ENCODE measurements at places on chromosomes 11 and 22.

DNA sequence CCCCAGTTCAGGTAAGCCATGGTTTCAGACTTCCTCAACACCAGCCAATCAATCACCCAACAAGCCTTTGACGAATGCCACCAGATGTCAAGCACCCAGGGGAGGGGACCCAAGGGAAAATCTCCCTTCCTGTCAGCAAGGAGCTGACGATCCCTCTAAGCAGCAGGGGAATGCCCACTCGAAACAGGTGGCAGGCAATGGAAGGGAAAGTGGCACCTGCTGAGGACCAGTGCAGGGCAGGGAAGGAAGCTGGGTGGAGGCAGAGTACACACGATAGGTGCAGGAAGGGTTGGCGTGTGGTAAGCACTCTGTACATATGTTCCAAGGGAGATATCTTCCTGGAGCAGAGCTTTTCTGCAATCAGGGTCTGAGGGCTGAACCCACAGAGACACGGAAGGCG is 11.7 kb upstream of the CREB3L1 start:
- no peak for DNase-seq

GRCh38 chr11:94557421-94557820 is 9.7 kb upstream of the PIWIL4 start:
- DNase-seq, result no peak

DNA sequence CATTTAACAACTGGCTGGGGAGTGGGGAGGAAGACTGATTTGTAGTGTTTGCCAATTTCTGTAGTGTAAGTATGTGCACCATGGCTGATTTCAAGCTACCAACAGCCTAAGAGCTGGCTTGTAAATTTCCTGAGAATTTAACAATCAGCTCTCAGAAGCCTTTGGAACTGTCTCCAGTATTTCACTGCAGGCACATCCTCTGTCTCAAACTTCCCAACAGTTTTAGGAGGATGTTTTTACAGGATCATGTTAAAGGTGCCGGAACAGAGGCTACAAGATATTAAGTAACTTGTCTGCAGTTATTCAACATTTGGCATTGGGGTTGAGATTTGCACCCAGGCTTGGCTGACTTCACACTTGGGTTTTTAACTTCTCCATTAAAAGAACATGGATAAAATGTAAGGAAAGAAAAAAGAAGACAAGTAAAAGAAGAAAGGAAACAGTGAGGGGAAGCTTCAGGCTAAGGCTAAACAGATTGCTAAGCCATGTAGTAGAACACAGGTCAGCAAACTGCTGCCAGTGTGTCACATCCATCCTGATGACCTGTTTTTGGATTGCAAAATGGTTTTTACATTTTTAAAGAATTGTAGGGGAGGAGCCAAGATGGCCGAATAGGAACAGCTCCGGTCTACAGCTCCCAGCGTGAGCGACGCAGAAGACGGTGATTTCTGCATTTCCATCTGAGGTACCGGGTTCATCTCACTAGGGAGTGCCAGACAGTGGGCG is 204.8 kb upstream of the SESN3 start:
- DNase-seq, result no peak

GRCh38 chr11:27237643-27238042 is 125.4 kb downstream of the CCDC34 start:
- no peak for DNase-seq

DNA sequence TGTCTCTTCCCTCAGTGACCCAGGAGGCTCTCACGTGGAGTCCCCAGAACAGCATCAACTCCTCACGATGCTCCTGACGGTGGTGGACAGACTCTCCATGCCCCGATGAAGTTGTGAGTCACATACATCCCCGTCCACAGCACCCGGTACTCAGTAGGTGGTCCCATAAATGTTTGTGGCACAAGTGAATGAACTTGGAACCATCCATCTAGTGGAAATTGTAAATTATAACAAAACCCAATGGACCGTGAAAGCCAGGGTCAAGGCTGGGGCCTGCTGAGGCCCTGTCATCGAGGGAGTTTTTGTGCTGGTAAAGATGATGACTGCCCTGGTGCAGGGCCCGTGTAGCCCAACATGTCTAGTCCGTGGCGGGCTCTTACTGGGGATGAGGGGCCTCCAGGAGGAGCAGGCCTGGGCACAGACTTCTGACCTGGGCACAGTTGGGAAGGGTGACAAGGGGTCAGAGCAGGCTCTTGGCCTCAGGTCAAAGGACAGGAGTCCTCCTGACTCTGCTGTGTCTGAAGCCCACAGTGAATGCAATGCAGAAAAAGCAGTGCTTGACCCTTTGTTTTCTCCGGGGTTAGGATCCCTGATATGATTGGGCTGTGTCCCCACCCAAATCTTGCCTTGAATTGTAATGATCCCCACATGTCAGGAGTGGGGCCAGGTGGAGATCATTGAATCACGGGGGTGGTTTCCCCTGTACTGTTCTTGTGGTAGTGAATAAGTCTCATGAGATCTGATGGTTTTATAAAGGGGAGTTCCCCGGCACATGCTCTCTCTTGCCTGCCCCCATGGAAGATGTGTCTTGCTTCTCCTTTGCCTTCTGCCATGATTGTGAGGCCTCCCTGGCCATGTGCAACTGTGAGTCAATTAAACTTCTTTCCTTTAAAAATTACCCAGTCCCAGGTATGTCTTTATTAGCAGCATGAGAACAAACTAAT is 20.0 kb upstream of the SMIM38 start:
- no peak for DNase-seq

GRCh38 chr11:69293087-69293486 is 868 bp upstream of the MYEOV start:
- no peak for DNase-seq

GRCh38 chr22:22396741-22397291 is 111.7 kb downstream of the ZNF280B start:
- DNase-seq, result no peak

DNA sequence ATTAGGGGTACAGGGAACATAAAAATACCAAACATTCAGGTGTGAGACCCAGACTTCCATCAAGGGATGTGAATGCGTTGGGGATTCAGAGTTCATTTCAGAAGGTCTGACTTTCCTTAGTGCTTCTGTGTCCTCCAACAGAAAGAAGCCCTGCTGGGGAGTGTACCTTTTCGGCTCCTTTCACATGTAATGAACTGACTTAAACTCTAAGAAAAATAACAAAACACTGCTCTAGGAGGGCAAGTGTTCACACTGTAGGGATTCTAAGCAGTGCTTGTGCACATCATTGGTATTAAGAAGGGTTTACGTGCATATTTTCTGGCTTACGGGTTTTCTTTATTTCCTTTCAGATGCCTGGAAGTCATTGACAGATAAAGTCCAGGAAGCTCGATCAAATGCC is 15.7 kb upstream of the TTC36 start:
- no peak for DNase-seq

GRCh38 chr11:79335681-79336080 is 105.1 kb downstream of the TENM4 start:
- no peak for DNase-seq

- DNase-seq, result no peak
These were observed 54.3 kb upstream of the CLMP start for GRCh38 chr11:123249354-123249753.

- peak; percentile 90 for DNase-seq
These were observed at the start of gene ZNF202 for GRCh38 chr11:123741159-123742030. Gene ZNF202 (minus strand): TSS chr11:123741660. CDS start chr11:123730888, 10,772 bp downstream.

DNA sequence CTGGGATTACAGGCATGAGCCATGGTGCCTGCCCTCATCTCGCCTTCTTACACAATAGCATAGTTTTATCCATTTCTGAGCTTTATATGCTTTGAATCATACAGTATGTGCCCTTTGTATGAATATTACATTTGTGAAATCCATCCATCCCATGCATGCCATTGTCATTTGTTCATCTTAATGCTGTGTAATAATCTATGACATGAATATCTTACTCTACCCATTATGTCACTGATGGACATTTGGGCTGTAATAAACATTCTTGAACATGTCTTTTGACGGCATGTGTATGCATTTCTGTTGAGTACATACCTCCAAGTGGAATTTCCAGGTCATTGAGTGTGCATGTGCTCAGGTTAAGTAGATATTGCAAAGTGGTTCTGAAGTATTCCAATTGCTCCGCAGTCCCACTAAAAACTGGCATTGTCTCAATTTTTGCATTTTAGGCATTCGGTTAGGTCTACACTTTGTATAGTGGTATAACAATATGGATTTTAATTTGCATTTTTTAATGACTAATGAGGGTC is 339.3 kb upstream of the SYN3 start:
- DNase-seq, result no peak

DNA sequence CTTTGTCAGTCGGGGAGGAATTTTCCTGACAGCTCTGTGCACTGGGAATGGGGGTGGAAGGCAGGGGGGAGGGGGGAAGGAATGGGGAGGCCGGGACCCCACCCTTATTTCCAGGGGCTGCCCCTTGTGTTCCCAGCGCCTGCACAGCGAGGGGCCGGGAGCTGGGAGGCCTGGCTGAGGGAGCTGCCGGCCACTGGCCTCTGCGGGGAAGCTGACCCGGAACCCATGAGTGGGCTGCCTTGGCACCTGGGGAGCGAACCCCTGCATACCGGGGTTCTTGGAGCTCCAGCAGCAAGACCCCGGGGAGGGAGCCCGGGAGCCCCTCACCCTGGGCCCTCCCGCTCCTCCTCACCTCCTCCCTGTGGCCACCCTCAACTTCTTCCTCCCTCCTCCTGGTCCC is 3.5 kb downstream of the H19 start:
- DNase-seq, result no peak

GRCh38 chr22:29702000-29702930 is 17.5 kb upstream of the CABP7 start:
- no peak for DNase-seq

- DNase-seq, result no peak
These were observed 7.0 kb upstream of the CCDC86 start for GRCh38 chr11:60834742-60835533.

DNA sequence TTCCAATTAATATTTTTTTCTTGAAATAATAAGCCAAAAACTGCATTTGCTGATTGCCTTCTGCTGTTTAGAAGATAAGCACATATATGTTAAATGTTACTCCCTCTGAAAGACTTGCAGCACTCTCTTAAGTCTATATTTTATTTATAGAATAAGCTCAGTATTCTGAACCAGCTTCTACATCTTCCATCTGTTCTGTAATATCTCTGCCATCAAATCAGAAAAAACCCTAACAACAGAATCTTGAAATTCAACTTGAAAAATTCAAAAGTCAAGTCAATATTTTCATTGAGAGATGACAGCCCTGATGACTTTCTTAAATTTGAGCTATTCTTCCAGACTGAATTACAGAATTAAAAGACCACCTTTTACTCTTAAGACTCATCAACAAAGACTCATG is 247.9 kb downstream of the NELL1 start:
- DNase-seq, result no peak

- no peak for DNase-seq
These were observed 27.8 kb upstream of the SHISAL1 start for GRCh38 chr22:44340271-44341239.

- DNase-seq, result no peak
These were observed 85.6 kb downstream of the PIWIL4 start for GRCh38 chr11:94652735-94653284.

- DNase-seq, result no peak
These were observed 70.5 kb downstream of the FEZ1 start for GRCh38 chr11:125425601-125426000.

- DNase-seq, result no peak
These were observed at the start of gene CASP1 for GRCh38 chr11:105034813-105035620. Gene CASP1 (minus strand): TSS chr11:105035144. CDS start chr11:105035113, 31 bp downstream.

DNA sequence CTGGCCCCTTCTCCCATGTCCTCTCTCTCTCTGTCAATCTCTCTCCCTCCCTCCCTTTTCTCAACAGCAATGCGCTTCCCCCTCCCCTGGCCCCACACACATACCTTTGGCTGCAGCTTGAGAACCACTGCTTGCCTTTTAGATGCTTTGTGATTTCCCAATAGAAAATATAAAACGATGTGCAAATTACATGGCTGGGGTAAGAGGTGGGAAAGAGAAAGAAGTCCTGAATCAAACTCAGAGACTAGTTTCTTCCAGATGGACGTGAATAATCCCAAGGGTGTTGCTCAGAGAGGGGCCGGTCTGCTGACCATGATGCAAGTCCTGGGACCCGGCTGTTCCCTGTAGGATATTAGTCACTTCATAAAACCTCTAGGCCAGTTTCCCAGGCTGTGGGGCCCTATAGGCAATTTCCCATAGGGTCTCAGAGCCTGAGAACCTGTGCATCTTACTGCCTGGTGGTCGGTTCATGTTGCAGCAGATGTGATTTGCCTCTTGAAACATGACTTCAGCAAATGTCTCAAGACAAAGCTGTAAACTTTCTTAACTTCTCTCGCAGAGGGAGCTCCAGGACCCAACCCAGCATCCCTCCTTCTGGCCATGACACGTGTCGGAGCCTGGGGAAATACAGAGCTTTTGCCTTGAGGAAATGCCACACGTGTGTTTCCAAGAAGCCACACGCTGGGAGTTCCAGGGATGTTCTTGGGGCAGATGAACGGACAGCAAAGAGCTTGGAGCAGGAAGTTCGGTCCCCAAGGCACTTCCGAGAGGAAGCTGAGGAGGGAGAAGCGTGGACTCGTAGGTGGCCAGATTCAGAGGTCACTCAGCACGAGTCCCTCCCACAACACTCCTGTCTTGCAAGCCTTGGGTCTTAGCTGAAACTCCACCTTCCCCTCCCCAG is 34.5 kb upstream of the ETS1 start:
- no peak for DNase-seq

DNA sequence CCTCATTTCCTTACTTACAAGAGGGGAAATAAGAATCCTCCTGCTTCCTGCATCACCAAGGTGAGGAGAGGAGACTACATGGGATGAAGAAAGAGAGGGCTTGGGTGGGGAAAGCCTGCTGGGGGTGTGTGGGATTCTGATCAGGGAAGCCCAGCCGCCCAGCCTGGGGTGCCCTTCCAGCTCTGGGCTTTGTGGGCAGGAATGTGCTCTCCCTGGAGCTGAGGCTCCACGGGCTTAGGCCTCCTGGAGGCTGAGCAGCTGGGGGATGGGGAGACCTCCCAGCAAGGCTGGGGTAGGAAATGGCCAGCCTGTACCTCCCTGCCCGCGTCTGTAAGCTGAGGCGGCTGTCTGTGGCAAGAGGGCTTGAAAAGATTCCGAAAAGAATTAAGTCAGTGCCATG is 206.1 kb downstream of the GRIK4 start:
- no peak for DNase-seq

GRCh38 chr22:37187552-37187890 is 526 bp downstream of the C1QTNF6 start:
- DNase-seq, result no peak
